ENCODE measurements at places on chromosomes 5 and 9.

DNA sequence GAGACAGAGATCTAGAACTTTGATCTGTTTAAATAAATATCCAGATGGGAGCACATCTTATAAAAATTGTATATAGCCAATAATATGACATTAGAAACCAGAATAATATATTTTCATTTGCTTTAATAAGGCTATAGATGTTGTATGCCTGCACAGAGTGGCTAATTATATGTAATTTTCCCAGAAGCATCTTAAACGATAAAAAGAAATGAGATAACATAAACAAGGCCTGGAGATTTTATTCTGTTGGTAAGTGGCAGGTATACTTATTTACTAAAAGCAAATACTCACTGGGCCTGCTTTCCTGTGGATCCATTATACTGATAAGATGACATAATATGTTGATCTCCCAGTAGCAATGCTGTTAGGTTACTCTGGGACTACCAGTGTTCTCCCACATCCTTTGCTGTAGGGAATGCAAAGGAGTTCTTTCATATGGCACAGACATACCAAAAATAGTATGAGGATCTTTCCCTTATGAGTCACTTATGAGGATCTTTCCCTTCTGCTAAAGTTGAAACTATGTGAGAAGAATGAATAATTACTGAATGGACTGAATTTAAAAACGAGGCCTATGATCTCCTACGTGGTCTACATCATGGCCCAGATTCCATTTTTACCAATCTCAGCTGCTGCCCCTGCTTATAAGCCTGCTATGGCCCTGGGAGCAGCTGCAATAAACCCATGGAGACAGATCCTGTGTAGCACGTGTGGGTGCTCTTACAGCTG lies 112.1 kb downstream of the NUDT12 start:
- DNase-seq, result no peak

GRCh38 chr5:90813392-90813791 lies 254.8 kb downstream of the ADGRV1 start:
- DNase-seq, result no peak

GRCh38 chr5:120053841-120054240 lies 410.3 kb upstream of the PRR16 start:
- no peak for DNase-seq

DNA sequence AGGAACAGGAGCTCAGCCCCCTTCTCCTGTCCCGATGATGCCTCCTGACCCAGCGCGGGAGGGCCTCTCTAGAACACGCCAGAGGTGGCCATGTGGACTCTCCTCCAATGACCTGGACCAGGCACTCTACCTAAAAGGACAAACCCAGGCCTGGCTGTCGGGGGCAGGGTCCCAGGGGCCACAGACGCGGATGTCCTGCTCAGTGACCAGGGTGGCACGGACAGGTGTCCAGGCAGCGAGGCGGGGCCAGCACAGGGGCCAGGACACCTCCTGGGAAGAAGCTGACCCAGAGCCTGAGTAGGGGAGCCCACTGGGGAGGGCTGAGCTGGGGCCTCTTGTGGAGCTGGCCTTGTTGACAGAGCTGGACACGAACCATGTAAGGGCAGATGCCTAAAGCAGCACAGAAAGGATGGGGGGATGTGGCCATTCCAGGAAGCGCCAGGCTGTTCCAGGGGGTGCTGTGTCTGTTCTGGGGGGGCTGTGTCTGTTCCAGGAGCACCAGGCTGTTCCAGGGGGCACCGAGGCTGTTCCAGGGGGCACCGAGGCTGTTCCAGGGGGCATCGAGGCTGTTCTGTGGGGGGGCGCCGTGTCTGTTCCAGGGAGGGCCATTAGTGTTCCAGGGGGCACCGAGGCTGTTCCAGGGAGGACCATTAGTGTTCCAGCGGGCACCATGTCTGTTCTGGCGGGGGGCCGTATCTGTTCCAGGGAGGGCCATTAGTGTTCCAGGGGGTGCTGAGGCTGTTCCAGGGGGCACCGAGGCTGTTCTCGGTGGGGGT lies 30.5 kb downstream of the EXD3 start:
- DNase-seq, result no peak

DNA sequence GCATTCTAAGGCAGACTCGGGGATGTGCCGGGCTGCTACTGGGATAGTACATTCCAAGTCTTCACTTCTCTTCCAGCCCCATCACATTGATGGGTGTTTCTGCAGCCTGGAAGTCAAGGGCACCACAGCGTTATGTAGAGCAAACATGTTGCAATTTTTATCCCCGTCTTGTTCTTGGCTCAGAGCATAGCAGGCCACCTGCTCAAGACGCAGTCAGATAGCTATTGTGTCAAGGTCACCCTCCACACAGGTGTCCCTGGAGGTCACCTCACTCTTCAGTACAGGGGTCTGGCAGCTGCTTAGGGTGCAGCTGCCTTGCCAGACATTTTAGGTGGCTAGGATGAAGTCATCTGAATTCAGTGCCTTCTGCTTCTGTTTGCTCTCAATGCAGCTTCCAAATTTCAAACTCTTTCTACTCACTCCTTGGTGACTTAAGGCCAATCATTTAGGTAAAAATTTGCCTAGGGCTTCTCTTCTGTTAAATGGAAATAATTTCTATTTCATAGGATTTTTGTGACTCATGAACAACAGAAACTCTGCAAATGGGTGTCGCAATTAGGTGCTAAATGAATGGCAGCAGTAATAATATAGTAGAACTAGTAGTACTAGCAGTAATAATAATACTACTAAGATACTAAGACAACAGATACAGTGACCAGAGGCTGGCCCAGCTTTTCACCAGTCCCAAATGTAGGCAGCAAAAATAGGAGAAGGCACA lies 24.3 kb downstream of the KCNV2 start:
- peak; percentile 89 for DNase-seq

DNA sequence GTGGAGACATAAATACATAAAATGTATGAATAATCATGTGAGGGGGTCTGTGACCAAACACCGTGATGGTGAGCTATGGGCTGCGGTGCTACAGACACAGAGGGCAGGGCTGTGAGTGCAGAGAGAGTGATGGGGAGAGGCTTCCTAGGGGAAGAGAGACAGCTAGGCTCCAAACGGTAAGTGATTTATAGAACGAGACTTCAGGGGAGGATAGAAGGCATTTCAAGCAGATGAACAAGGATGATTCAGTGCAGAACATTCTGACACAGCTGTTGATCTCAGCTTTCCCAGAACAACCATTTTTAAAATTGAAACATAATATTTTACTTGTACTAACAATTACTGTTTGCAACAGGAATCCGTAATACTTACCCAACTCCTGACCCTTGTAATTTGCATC lies 100.7 kb downstream of the GAS1 start:
- DNase-seq, result no peak
